ENCODE measurements at places on chromosomes 12 and 14.

- DNase-seq, result peak; percentile 33
Observed at GRCh38 chr12:12010277-12011039, 60.3 kb upstream of the BCL2L14 start.

DNA sequence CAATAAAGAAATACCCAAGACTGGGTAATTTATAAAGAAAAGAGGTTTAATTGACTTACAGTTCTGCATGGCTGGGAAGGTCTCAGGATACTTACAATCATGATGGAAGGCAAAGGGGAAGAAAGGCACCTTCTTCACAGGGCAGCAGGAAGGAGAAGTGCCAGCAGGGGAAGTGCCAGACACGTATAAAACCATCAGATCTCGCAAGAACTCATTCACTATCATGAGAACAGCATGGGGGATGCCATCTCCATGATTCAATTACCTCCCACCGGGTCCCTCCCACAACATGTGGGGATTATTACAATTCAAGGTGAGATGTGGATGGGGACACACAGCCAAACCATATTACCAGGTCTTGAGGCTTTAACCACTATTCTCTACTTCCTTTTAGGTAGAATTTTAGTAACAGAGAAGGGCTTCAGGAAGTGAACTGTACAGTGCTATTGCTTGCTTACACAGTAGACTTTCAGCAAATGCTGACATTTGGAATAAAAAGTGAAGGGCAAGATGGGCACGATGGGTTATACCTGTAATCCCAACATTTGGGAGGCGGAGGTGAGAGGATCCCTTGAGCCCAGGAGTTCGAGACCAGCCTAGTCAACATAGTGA lies 40.8 kb upstream of the OR4E1 start:
- no peak for DNase-seq

DNA sequence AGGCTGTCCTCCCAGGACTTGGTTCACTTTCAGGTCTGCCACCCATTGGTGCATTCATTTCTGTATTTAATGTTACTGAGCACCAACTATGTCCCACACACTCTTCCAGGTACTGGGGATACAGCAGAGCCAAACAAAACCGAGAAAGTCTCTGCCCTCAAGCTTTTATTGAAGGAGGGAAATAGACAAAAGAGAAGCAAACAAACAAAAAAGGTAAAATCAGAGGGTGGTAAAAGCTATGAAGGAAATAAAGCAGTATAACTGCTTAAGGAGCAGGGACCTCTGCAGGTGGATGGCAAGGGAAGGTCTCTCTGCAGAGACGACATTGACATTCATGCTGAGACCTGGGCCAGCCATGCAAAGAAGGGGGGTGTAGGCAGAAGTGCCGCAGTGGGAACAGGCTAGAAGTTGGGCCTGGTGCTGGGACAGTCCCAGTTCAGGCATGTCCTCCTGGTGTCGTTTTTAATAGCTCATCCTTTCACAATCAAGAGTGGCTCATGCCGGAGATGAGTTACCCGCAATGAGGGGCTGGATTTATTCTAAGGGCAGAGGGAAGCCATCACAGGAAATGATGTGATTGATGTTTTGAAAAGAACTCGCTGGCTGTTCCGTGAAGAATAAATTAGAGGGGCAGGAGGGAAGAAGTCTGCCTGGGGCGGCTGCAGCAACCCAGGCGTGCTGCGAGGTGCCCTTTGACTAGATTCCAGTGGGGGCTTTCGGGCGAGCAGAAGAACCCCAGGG lies 72.8 kb downstream of the IRF2BPL start:
- DNase-seq, result peak; percentile 85

- no peak for DNase-seq
Observed at GRCh38 chr12:104632724-104633201, 176.0 kb downstream of the CHST11 start.

- DNase-seq, result no peak
Observed at GRCh38 chr12:63949902-63950301, 105.4 kb downstream of the SRGAP1 start.

GRCh38 chr12:61072717-61073116 lies 1187.5 kb upstream of the USP15 start:
- DNase-seq, result no peak

- no peak for DNase-seq
Observed at GRCh38 chr12:92995258-92995903, 66.3 kb upstream of the EEA1 start.
